ENCODE measurements at places on chromosomes 6 and 20. TPM values are rescaled to one million over a fixed set of nuclear protein-coding genes. Genes with fewer than 3 reads are reported as not detected.

GPX5 gene
- not detected for total RNA-seq

FAXC gene
- total RNA-seq: 3.5 TPM

EYS gene
- 0.99 TPM for total RNA-seq

RIMS1 gene
- total RNA-seq: 0.76 TPM

EDEM2 gene
- total RNA-seq: 80.3 TPM

TINAG gene
- total RNA-seq: not detected

MCHR2 gene
- 0.15 TPM for total RNA-seq

MYH7B gene
- 0.05 TPM for total RNA-seq

MED23 gene
- 21.6 TPM for total RNA-seq

HCK gene
- total RNA-seq: not detected

TBC1D32 gene
- total RNA-seq: 2.6 TPM

PRSS16 gene
- total RNA-seq: 5.4 TPM

CGA gene
- 26.6 TPM for total RNA-seq

MYL9 gene
- total RNA-seq: 29.0 TPM

VGLL2 gene
- total RNA-seq: not detected

TRDN gene
- 0.12 TPM for total RNA-seq

UFL1 gene
- 11.3 TPM for total RNA-seq

WASF1 gene
- total RNA-seq: 25.2 TPM

TCF15 gene
- total RNA-seq: not detected

TAGAP gene
- 0.02 TPM for total RNA-seq

FAM83C gene
- total RNA-seq: not detected

KCNS1 gene
- 1.5 TPM for total RNA-seq

CLDN20 gene
- not detected for total RNA-seq

BTNL2 gene
- total RNA-seq: not detected

PCK1 gene
- not detected for total RNA-seq

KIF6 gene
- total RNA-seq: 2.7 TPM

SLC32A1 gene
- total RNA-seq: not detected

TAAR5 gene
- total RNA-seq: not detected

FILIP1 gene
- total RNA-seq: 1.3 TPM

NINL gene
- total RNA-seq: 5.1 TPM

HECA gene
- total RNA-seq: 9.9 TPM

KIAA1755 gene
- 3.8 TPM for total RNA-seq

RAB44 gene
- not detected for total RNA-seq

BMP6 gene
- not detected for total RNA-seq

TRIM40 gene
- not detected for total RNA-seq

MYLK2 gene
- 0.15 TPM for total RNA-seq

ADGB gene
- total RNA-seq: not detected

C20orf204 gene
- 0.02 TPM for total RNA-seq

LY6G6D gene
- total RNA-seq: not detected

CST2 gene
- not detected for total RNA-seq

MOCS1 gene
- total RNA-seq: 5.9 TPM

PANK2 gene
- total RNA-seq: 67.6 TPM

CYP39A1 gene
- total RNA-seq: 6.2 TPM

SLC26A8 gene
- total RNA-seq: not detected

HMGCLL1 gene
- total RNA-seq: 0.20 TPM

SMLR1 gene
- not detected for total RNA-seq

DNAH8 gene
- total RNA-seq: not detected

QKI gene
- 142 TPM for total RNA-seq

PTK7 gene
- 76.3 TPM for total RNA-seq

OOEP gene
- not detected for total RNA-seq

POPDC3 gene
- not detected for total RNA-seq

TTI1 gene
- total RNA-seq: 40.3 TPM
